ENCODE measurements at places on chromosomes 4 and X.

- DNase-seq, result peak; percentile 87
Observed at GRCh38 chrX:24260842-24261550, 52.9 kb downstream of the SUPT20HL2 start.

GRCh38 chrX:44314259-44314734 lies 29.2 kb downstream of the EFHC2 start:
- peak; percentile 99 for DNase-seq

- no peak for DNase-seq
Observed at GRCh38 chrX:11105080-11105479, 6.1 kb upstream of the HCCS start.

- peak; percentile 15 for DNase-seq
Observed at GRCh38 chrX:34918856-34919255, 23.7 kb upstream of the FAM47B start.

DNA sequence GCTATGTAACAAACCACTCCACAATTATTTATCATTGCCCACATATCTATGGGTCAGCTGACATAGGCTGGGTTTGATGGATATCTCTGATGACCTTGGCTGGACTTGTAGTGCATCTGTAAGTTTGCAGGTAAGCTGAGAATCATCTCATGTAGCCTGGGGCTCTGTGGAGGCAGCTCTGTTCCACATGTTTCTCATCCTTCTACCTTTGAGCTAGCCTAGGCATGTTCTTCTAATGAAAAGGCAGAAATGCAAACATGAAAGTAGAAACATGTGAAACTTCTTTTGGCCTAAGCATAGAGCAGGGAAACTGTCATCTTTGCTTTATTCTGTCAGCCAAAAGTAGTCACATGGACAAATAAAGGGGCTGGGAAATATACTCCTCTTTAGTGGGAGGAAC lies 18.2 kb downstream of the MRPL1 start:
- DNase-seq, result no peak

DNA sequence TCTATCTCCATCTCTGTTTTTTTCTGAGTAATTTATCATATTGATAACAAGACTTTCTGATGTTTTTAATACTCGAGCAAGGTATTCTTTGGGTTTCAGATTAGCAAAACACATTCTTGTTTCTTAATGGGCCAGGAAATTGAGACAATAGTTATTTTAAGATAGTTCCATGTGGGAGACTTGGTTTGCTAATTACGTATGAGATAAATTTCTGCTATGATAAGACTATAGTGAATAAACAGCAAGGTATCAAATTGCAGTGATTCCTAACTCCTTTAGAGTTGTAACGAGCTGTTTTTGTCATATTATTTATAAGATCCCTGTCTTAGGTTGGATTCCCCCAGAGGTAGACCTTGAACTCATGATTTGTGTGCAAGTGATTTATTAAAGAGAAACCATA lies 38.3 kb downstream of the SYTL5 start:
- DNase-seq, result no peak

GRCh38 chr4:55851885-55852284 lies 1.6 kb upstream of the EXOC1 start:
- no peak for DNase-seq
